ENCODE measurements at places on chromosomes 5 and 9. TPM values are rescaled to one million over a fixed set of nuclear protein-coding genes. Genes with fewer than 3 reads are reported as not detected.

DNA sequence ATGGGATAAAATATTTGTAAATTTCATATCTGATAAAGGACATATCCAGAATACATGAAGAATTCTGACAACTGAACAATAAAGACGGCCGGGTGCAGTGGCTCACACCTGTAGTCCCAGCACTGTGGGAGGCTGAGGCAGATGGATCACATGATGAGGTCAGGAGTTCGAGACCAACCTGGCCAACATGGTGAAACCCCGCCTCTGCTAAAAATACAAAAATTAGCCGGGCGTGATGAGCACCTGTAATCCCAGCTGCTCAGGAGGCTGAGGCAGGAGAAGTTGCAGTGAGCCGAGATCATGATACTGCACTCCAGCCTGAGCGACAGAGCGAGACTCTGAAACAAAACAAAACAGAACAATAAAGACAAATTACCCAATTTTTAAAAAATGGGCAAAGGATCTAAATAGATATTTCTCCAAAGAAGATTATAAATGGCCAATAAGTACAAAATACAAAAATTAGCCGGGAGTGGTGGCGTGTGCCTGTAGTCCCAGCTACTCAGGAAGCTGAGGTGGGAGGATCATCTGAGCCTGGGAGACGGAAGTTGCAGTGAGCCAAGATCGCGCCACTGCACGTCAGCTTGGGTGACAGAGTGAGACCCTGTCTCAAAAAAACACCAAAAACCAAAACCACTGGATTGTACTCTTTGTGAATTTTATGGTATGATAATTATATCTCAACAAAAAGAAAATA is 9.6 kb upstream of the NSD1 start:
- H3K27me3 ChIP-seq: no peaks in the 10 kb centered on the region
- H3K27ac ChIP-seq: no peak overlapping the region
- peaks cover 7% of the 10 kb centered on the region for H3K4me1 ChIP-seq
- H3K36me3 ChIP-seq: no peaks in the 10 kb centered on the region
- H3K4me3 ChIP-seq: no peak overlapping the region
- DNase-seq: no peak

S1PR3 gene
- polyA plus RNA-seq: 4.7 TPM

GRCh38 chr5:115946655-115947054 is 15.6 kb upstream of the LVRN start:
- H3K4me1 ChIP-seq: no peaks in the 10 kb centered on the region
- no peak overlapping the region for H3K4me3 ChIP-seq
- DNase-seq: no peak
- H3K27me3 ChIP-seq: no peaks in the 10 kb centered on the region

ENHO gene
- polyA plus RNA-seq: 3.7 TPM

- no peaks in the 10 kb centered on the region for H3K27me3 ChIP-seq
- H3K36me3 ChIP-seq: no peaks in the 10 kb centered on the region
- H3K4me1 ChIP-seq: no peaks in the 10 kb centered on the region
Observed at GRCh38 chr5:171852255-171852681, 66.7 kb downstream of the SMIM23 start.

DNA sequence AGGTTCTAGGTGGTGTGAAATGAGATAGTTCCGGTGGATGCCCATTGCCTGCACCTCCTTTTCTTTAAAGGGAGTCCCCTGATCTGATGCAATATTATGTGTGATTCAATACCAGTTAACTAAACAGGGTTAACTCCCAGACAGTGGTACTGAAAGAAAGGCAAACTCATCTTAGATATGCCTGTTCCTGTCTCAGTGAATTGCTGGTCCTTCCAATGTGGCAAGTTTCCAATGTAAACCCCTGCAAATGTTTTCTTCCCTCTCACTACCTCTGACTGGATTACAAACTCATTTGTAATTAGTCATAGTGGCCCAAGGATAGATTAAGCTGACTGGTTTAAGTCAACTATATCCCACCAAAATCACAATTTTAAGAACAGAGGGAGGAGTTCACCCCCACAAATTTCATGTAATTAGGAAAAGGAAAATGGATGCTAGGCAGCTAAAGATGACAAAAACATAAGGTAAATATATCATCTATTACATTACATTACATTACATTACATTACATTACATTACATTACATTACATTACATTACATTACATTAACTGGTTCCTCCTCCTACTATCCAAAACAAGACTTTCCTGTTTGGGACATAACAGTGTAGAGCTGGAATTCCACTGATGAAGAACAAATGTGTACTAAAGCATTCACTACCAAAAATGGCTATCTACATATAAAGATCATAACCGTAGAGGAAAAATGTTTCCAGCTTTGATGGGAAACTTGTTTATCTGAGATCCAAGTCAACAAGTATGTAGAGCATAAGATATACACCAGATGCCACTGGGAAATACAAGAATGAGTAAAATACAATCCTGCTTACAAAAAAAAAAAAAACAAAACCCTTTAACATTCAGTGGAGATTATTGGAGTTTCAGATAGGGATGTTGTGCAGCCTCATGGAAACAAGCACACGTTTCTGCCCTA is 121.5 kb upstream of the SNX2 start:
- H3K27ac ChIP-seq: no peak overlapping the region
- H3K4me1 ChIP-seq: no peaks in the 10 kb centered on the region
- H3K36me3 ChIP-seq: no peaks in the 10 kb centered on the region

DNA sequence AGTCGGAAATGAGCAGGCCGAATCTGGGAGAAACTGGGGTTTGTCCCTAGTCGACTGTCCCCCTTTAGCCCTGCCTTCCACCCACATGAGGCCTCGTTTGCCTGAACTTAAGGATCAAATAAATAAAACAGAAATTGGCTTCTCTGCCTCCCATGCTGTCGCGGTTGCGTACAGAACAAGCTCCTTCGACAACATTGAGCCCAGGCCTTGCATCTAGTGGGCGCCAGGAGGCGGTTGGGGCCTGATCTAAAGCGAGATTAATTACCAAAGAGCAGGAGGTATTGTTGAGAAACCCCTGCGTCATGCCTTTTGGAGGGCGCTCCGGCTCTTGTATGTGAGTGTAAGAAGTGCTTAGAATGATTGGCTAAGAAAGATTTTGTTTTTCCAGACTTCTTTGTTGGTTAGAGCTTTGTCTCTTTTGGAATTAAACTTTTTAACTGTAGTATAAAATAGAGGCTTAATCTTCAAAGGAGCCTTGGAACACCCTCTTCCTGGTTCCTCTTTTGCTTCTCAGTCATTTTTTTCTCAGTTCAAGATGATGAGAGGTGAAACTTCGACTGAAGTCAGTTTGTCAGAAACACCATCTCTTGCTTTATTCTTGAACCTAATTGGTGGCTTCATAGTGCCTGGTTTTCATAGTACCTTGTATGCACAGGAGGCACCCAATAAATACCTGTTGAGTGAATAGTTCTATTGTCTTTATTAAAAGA is 828 bp downstream of the ATP6V0E1 start:
- peak; percentile 51 for DNase-seq
- H3K4me1 ChIP-seq: peaks cover 6% of the 10 kb centered on the region
- H3K36me3 ChIP-seq: peaks cover 27% of the 10 kb centered on the region
- no peaks in the 10 kb centered on the region for H3K27me3 ChIP-seq

DNA sequence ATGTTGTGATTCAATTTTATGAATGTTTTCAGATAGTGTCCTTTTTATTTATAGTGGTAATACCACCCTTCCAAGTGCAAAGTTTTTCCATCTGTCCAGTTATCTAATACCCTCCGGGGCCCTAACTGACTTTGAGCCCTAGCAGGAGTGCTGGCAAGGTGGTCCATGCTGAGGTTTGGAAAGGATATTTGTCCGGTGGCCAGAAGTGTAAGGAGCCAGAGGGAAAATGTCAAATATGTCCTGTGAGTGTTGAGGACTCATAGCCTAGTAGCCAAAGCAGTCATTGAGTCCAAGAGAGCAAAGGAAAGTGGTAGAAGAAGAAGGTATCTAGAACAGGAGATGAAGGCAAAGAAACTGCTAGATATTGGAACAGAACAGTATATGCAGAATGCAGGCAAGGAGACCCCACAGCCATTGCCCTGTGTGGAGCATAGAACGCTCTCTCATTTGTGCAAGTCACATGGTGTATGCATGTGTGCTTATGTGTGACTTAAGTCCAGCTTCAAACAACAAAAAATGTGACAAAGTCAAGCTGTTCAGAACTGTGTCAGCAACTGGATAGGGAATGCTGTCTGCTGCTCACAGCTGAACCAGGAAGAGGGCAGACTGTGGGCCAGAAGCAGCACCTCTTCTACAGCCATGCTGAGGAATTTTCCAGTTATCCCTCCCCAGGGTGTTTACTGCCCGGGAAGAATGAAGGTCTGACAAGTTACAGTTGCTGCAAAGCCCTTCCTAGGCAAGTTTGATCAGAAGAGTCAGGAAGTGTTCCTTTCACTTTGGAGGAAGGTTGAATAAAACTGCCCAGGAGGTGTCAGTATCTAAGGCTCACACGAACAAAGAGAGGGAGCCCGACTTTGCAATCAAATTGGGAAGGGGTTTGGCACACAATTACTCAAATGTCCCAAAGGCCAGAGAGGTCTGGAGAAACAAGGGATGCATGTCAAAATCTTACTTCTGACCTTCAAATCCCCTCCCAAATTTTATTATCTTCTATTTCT is 463.3 kb upstream of the DMAC1 start:
- H3K4me3 ChIP-seq: no peak overlapping the region
- H3K36me3 ChIP-seq: no peaks in the 10 kb centered on the region
- H3K27ac ChIP-seq: no peak overlapping the region
- no peak for DNase-seq
- H3K27me3 ChIP-seq: no peaks in the 10 kb centered on the region

MAP1B gene
- polyA plus RNA-seq: 3.1 TPM

DNA sequence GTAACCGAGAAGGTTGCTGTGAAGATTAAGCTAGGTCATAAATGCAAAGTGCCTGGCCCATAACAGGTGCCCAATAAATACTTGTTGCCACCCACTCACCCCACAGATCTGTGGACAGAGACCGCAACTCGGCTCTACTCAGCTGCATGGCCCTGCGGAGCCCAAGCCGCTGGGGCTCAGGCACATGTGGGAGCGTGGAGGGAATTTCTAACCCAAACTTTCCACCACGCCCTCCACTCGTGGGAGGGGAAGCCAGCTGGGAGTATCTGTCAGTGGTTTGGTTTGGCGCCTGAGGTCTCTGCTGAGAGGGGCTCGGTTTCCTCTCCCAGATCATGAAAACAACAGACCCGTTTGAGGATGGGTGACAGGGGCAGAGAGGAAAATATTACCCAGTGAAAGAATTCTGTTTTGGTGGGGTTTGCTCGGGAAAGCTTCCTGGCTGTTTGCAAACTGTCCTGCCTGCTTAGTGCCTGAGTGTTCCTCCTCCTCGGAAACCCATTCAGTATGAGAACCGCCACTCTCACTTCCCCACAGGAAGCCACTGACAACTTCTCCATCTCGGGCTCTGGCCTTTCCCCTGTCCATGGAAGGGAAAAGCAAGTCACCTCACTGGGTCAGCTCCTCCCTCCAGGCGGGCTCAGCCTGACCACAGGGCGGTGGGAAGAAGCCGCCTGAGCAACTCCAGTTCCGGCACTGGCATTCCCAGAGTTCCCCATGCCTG is 60.1 kb downstream of the RGS3 start:
- peaks cover 26% of the 10 kb centered on the region for H3K36me3 ChIP-seq
- peak; percentile 33 for DNase-seq
- H3K4me1 ChIP-seq: peaks cover 31% of the 10 kb centered on the region
- H3K27ac ChIP-seq: peak overlapping the region; percentile 57
- no peaks in the 10 kb centered on the region for H3K27me3 ChIP-seq

- no peak overlapping the region for H3K4me3 ChIP-seq
- DNase-seq: no peak
- H3K27me3 ChIP-seq: no peaks in the 10 kb centered on the region
- no peak overlapping the region for H3K27ac ChIP-seq
- peaks cover 14% of the 10 kb centered on the region for H3K4me1 ChIP-seq
- no peaks in the 10 kb centered on the region for H3K36me3 ChIP-seq
Observed at GRCh38 chr9:82757924-82758323, 305.0 kb downstream of the RASEF start.

DNA sequence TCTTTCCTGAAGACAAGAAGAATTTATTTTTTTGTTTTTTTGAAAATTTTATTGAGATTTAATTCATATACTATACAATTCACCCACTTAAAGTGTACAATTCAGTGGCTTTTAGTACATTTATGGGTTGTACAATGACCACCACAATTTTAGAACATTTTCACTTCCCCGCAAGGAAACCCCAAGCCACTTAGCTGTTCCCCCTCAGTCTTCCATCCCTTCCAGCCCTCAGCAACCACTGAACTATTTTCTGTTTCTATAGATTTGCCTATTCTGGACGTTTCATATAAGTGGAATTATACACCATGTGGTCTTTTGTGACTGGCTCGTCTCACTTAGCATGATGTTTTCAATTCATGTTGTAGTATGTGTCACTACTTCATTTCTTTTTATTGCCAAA is 28.0 kb downstream of the DNAI1 start:
- H3K4me1 ChIP-seq: no peaks in the 10 kb centered on the region
- no peak overlapping the region for H3K27ac ChIP-seq
- H3K4me3 ChIP-seq: no peak overlapping the region
- no peak for DNase-seq

GRCh38 chr5:171272996-171273970 is 35.8 kb upstream of the TLX3 start:
- DNase-seq: no peak
- no peak overlapping the region for H3K4me3 ChIP-seq
- H3K36me3 ChIP-seq: no peaks in the 10 kb centered on the region
- H3K4me1 ChIP-seq: no peaks in the 10 kb centered on the region

ADRA1B gene
- polyA plus RNA-seq: 0.18 TPM

DNA sequence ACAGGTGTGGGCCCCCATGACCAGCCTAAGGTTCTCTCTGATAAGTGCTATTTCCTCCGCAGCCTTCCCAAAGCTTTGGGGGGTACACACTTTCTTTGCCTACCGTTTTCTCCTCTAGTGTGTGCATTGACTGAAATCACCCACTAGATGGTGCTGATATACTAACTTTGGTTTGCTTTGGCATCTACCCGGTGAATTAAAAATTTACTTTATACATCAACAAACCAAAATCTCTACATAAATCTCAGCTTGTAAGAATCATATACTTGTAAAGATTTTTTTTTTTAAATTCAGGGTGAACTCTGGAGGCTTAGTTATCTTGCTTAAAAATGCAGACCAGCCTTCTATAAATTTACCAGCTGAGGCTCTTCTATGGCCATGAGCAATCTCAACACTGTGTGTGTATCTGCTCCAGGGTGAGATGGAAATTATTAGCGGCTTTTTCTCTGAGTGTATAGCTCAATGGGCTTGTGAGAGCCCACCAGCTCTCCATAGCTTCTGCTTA is 475.7 kb upstream of the TNC start:
- H3K27me3 ChIP-seq: no peaks in the 10 kb centered on the region
- no peak for DNase-seq
- H3K27ac ChIP-seq: no peak overlapping the region
- no peak overlapping the region for H3K4me3 ChIP-seq
- H3K36me3 ChIP-seq: no peaks in the 10 kb centered on the region

DNA sequence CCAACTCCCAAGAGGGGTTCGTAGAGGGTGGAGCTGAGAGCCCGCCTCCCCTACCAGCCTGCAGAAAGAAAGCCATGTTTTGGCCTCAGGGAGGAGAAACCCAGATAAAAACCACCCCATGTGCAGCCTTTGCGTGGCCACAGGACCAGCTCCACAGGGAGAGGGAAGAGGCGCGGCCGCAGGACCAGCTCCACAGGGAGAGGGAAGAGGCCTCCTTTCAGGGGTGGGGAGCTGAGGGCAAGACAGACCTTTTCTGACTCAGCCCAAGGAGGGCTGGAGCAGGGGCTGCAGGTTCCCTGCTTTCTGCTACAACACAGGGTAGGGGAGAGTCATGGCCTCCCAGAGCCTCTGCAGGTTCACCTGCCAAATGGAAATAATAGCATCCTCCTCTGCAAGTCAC is 37.6 kb upstream of the KCNMB1 start:
- H3K27ac ChIP-seq: no peak overlapping the region
- H3K36me3 ChIP-seq: no peaks in the 10 kb centered on the region
- no peak overlapping the region for H3K4me3 ChIP-seq
- H3K27me3 ChIP-seq: no peaks in the 10 kb centered on the region
- no peak for DNase-seq
- H3K4me1 ChIP-seq: peaks cover 21% of the 10 kb centered on the region

GRCh38 chr5:108747111-108747773 is 455 bp upstream of the FER start:
- H3K27me3 ChIP-seq: no peaks in the 10 kb centered on the region
- H3K27ac ChIP-seq: no peak overlapping the region
- no peaks in the 10 kb centered on the region for H3K36me3 ChIP-seq
- peak overlapping the region; percentile 73 for H3K4me3 ChIP-seq

All from thymus (tissue), 14 donors.